ENCODE measurements at places on chromosomes 6 and 20.

GRCh38 chr20:53244711-53245110 lies 272.6 kb downstream of the TSHZ2 start:
- DNase-seq, result no peak

- DNase-seq, result no peak
Measured at GRCh38 chr6:20850686-20851416, 316.6 kb downstream of the CDKAL1 start.

DNA sequence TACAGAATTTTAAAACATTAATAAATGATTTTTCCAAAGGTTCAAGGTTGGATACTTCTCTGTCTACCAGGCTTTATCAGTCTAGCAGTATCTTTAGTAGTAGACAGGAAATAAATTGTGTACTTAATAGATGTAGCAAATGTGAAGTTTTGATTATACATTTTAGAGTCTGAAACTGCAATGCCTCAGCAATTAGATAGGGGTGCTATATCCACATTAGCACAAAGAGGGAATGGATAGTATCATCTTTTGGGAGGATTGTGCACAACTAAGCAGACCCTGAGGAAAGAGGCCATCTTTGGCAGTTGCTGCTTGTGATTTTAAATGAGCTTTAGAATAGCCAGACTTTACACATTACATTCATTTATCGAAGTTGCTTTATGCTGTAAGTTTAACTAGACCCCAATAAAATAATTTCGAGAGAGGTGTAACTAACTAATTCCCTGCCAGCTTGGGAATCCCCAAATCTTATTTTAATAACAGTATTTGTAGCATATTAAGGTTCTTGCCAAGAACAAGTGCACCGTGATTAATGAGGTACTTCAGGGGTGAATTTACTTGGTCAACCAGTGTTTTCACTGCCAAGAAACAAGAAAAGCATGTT lies 2.8 kb downstream of the KCNQ5 start:
- no peak for DNase-seq

- DNase-seq, result no peak
Measured at GRCh38 chr6:1479601-1480221, 90.3 kb downstream of the FOXF2 start.

DNA sequence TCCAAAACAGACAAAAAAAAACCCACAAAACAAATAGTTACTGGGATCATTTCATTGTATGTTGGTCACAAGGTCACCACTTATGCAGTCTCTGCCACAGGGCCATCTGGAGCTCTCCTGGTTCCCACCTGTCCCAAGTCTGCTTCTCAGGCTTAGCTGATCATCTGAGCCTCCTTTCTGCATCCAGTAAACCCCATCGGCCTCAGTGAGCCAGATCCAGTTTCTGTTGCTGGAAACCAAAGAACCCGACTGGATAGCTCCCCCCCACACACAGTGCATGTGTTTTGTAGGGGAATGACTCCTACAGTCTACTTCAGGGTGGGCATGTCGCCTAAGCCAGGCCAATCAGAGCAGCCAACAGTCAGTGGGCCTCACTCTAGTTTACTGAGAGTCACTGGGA lies 233.3 kb downstream of the PREX1 start:
- DNase-seq, result no peak

GRCh38 chr6:96542702-96543101 lies 20.2 kb upstream of the FHL5 start:
- DNase-seq, result no peak
